Left hindlimb (tissue), 1 donor: ENCODE measurements at places on chromosomes 4 and X.

GRCh38 chr4:133621628-133622027 lies 472.5 kb downstream of the PCDH10 start:
- no peak for DNase-seq

GRCh38 chrX:153635788-153636668 lies 11.0 kb upstream of the DUSP9 start:
- DNase-seq = no peak

DNA sequence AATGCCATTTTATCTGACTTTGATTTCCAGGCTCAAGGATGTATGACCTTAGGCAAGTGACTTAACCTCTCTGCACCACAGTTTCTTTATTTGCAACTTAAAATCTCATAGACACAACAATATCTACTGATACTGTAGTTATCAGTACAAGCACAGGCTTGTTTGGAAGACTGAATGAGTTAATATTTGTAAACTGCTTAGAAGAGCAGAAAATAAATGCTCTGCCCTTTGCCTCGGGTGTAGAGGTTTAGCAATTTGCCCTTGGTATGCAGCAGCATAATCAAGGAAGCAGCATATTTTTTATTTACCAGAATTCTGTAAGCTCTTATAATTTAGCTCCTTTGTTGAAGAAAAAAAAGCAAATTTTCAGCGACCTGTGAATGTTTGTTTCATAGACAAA lies 2.9 kb upstream of the CXCL1 start:
- DNase-seq = no peak

- DNase-seq = no peak
Measured at GRCh38 chrX:63470506-63470905, 119.4 kb upstream of the SPIN4 start.

DNA sequence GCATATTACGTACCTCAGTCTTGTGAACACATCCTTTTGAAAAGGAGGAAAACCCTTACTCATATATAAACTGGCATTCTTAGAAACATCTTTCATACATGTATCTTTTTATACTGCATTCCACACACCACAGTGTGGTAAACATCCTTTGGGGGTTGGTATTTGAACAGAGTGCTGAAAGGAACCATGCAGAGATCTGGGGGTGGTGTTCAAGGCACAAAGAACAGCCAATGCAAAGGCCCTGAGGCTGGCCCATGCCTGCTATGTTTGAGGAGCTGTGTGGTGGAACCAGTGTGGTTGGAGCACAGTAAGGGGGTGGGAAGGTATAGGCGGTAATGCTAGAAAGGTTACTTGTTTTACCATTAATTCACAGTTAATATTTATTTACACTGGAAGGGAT lies 2.0 kb downstream of the ELK1 start:
- no peak for DNase-seq

DNA sequence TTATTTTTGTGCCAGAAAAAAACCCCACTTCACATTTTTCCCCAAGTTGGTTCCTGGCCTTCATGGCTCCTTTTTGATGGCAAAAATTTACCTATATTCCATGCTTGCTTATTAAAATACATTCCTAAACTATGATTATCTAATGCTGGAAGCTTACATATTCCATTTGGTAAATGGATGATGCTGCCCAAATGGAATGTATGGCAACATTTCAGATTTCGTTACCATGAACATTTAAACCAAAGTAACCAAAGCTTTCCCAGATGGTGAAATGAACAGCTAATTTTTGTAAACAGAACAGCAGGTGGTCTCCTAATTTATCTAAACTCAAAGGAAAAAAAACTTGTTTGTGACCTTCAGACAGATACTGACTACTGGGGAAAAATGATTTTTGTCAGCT lies 110.8 kb upstream of the TEX13A start:
- DNase-seq = no peak

GRCh38 chr4:8109406-8110065 lies 49.1 kb downstream of the ABLIM2 start:
- DNase-seq = no peak

DNA sequence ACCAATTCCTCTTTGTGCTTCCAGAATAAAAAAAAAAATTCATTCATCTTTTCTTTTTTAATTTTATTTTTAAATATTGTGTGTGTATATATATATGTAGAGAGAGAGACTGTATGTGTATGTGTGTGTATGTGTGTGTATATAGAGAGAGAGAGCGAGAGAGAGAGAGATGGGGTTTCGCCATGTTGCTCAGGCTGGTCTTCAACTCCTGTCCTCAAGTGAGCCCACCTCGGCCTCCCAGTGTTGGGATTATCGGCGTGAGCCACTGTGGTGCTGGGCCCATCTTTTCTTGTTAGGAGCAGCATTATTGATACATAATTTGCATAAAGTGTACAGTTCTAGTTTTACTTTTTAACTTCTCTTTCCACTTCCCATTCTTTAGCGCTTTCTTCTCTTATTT lies 33.6 kb downstream of the KDM6A start:
- no peak for DNase-seq

DNA sequence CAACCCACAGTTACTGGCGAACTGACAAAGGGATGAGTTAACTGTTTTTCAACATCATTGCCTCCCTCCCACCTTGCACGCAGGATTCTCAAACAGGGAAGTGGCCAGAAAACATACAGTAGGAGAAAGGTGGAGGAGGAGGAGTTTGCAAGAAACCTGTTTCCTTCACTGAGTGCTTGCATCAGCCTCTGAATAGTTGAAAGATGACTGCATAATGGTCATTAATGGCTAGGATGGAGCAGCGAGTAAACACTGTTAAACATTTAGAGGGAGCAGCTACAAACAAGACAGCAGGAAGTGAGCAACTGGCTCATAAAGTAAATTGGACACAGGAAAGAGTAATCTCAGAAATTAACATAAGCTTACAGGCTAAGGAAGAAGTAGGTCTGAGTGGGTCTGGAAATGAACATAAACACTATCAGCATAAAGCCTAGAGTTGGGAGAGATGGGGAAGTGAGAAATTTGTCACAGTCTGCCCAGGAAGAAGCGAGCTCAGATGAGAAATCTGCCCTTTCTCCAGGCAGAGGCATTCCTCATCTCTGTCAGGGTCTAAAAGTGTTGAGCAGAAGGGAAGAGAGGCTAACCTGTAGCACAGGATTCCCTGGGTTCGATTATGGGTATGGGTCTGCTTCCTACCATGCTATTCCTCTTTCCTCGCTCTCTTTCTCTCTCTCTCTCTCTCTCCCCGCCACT lies 38.6 kb downstream of the TRPC5OS start:
- no peak for DNase-seq

DNA sequence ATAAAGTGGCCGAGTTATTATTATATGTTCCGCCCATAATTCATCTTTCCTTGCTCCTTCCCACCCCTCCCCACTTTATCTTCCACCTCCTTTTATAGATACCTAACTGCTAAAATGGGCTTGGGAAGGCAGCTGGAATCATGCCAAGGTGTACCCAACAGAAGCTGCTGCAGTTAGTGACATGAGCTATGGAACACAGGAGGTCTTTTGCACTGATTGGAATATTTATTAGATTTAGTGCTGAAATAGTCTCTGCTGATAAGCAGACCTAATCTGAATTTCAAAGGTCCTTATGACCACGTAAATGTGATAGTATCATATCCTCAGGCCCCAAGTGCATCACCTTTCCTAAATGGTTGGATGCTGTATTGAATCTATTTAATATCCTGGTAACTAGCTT lies 64.9 kb downstream of the HMGB2 start:
- DNase-seq = no peak

DNA sequence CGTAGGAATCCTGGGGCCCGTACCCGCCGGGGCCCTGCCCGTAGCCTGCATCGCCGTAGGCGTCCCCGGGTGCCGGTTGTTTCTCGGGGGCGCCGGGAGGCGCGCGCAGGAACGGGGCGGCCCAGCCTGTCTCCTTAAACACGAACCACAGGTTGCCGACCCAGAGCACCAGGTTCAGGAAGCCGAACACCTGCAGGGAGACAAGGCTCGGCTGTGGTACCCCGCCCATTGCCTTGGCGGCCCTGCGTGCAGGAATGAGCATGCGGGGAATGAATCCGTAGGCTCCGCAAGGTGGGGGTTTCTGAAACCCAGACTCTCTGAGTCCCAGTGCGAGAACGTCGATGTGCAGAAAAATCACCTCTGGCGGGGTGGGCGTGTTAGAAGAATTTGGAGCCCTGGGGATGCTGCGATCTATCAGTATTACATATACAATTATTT lies 5.4 kb upstream of the PRICKLE3 start:
- DNase-seq = no peak

GRCh38 chrX:153969904-153970356 lies 1.7 kb downstream of the HCFC1 start:
- DNase-seq = no peak

GRCh38 chr4:54726907-54727306 lies 69.2 kb downstream of the KIT start:
- no peak for DNase-seq

GRCh38 chrX:19063030-19063429 lies 59.2 kb downstream of the ADGRG2 start:
- DNase-seq = no peak

- DNase-seq = no peak
Measured at GRCh38 chr4:8026453-8026852, 86.8 kb upstream of the AFAP1 start.

DNA sequence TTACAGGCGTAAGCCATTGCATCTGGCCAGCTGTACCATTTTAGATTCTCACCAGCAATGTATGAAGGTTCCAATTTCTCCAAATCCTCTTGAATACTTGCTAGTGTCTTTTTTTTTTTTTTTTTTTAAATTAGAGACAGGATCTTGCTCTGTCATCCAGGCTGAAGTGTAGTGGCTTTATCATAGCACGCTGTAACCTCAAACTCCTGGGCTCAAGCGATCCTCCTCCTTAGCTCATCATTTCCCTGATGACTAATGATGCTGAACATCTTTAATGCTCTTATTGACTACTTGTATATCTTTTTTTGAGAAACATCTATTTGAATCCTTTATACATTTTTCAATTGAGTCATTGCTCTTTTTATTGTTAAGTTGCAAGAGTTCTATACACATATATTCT lies 40.3 kb downstream of the HDAC8 start:
- no peak for DNase-seq

GRCh38 chrX:19789782-19790181 lies 97.6 kb downstream of the SH3KBP1 start:
- no peak for DNase-seq

GRCh38 chr4:8009710-8010511 lies 70.2 kb upstream of the AFAP1 start:
- DNase-seq = no peak

- DNase-seq = peak; percentile 13
Measured at GRCh38 chr4:176123710-176124407, 58.2 kb downstream of the WDR17 start.

GRCh38 chr4:129138810-129139496 lies 43.0 kb downstream of the C4orf33 start:
- DNase-seq = no peak

GRCh38 chrX:397575-397974 lies 10.9 kb upstream of the PPP2R3B start:
- DNase-seq = peak; percentile 76

DNA sequence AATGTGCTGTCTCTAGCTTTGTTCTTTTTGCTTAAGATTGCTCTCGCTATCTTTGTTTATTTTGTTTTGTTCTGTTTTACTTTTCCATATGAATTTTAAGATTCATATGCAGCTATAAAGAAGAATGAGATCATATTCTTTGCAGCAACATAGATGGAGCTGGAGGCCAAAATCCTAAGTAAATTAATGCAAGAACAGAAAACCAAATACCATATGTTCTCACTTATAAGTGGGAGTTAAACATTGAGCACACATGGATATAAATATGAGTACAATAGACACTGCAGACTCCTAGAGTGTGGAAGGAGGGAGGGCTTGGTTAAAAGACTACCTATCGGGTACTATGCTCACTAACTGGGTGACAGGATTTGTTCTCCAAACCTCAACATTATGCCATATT lies 237.8 kb downstream of the TRAM1L1 start:
- no peak for DNase-seq

- DNase-seq = no peak
Measured at GRCh38 chr4:4625488-4625887, 83.6 kb upstream of the STX18 start.

- no peak for DNase-seq
Measured at GRCh38 chrX:138849521-138849920, 138.0 kb upstream of the FGF13 start.

DNA sequence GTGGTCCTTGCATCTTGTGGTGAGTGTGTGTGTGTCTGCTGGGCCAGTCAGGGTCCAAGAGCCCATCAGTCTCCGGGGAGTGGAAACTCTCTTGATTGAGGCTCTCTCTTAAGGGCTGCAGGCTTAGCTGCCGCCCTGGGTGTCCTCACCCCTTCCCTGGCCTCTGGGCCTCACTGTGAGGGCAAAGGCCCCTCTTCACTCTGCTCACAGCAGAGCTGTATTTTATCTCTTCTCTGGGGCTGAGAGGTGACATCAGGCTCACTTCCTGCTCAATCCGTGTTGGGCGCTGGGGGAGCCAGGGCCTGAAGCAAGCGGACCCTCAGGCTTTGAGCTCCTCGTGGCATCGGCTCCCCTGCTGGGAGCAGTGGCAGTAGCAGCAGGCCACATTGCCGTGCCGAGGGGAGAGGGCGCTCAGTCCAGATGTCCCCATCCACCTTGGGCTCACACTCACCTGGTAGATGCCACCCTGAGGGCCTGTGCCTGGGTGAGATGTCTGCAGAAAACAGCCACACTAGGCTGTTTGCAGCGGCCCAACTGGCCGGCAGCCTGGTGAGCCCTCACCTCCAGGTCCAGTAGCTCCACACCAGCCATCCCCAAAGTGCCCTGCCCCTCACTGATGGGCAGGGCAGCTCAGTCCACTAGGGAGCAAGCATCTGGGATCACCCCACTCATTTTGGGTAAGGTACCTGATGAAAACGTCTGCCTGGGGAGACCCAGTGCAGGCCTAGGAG lies 24.7 kb upstream of the PRPS1 start:
- DNase-seq = no peak

- no peak for DNase-seq
Measured at GRCh38 chr4:513327-513726, 14.3 kb downstream of the PIGG start.

- DNase-seq = no peak
Measured at GRCh38 chr4:139555705-139556070, 331 bp downstream of the SETD7 start.

DNA sequence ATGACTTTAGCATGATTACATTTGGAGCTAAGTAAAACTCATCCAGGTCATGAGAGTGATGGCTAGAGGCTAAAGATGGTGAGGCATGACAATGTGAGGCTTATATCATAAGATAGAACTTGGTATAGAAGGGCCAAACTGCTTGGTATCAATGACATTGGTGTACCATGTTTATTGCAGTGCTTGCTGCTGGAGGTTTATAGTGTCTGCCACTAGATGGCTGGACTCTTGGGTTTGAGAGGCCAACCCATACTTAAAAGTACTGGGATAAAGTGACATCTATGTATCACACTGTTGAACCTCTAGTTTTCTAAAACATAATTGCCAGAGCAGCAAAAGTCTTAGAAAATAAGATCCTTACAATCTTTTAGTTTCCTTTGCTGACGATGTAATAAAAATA lies 83.0 kb upstream of the TACR3 start:
- no peak for DNase-seq

GRCh38 chr4:174358829-174359228 lies 75.1 kb downstream of the CEP44 start:
- DNase-seq = no peak
